SW480 (cell line): ENCODE measurements at places on chromosomes 1 and 21.
A peak's percentile ranks its signal among the peaks of the same experiment; 100 is the strongest.

- DNase-seq: peak; percentile 70
Observed at GRCh38 chr1:157134442-157134841, 3.8 kb downstream of the ETV3 start.

DNA sequence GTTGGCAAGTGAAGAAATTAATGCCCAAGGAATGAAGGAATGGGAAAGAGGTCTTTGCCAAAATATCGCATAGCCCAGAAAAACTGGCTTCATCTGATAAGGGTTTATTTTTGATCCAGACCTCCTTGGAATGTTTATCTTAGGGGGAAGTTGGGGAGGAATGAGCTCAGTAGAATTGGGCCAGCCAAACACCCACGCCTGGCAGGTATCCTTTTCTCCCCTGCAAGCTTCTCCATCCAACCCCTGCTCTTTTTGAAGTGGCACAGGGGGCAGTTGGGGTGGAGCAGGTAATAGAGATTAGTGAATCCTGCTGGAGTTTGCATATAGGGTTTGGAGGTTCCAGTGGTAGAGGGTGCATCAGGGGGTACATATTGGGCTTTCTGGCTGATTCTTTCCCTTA lies 21.1 kb downstream of the INTS3 start:
- DNase-seq: no peak

- DNase-seq: no peak
Observed at GRCh38 chr1:89706700-89707012, 73.7 kb downstream of the LRRC8C start.

DNA sequence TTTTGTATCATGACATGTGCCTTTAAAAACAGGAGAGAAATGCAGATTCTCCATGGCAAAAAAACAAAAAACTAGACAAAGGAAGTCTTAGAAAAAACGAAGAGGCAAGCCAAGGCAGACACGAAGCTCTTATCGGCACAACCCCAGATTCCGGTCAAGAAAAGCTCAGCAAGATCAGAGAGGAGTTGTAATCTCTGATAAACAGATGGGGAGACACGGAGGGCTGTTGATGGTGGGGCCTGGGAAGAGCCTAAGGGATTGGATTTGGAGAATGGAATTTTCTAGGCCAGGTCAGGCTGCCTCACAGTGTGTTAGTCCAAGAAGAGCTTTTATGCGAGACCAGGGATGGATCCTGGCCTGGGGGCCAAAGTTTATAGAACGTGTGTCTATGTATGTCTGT lies 96.2 kb upstream of the AKT3 start:
- no peak for DNase-seq

- DNase-seq: peak; percentile 77
Observed at GRCh38 chr1:158177700-158178450, 2.8 kb upstream of the CD1D start.

- DNase-seq: no peak
Observed at GRCh38 chr1:225617956-225618355, 35.0 kb downstream of the ENAH start.

DNA sequence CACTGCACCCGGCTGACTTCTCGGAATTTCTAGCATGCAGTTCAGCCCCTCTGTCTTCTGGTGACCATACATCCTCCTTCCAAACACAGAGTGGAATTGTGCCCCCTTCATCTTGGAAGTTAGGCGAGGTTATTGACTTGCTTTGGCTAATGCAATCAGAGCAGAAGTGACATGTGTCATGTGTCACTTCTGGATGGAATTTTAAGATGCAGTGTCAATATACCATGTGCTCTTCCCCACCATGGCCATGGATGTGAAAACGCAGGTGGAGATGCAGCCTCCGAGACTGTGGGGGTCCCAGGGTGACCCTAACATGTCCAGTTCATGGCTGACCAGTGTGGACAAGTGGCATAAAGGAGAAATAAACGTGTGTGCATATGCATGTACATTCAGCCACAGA lies 83.0 kb downstream of the KCNJ6 start:
- DNase-seq: no peak

DNA sequence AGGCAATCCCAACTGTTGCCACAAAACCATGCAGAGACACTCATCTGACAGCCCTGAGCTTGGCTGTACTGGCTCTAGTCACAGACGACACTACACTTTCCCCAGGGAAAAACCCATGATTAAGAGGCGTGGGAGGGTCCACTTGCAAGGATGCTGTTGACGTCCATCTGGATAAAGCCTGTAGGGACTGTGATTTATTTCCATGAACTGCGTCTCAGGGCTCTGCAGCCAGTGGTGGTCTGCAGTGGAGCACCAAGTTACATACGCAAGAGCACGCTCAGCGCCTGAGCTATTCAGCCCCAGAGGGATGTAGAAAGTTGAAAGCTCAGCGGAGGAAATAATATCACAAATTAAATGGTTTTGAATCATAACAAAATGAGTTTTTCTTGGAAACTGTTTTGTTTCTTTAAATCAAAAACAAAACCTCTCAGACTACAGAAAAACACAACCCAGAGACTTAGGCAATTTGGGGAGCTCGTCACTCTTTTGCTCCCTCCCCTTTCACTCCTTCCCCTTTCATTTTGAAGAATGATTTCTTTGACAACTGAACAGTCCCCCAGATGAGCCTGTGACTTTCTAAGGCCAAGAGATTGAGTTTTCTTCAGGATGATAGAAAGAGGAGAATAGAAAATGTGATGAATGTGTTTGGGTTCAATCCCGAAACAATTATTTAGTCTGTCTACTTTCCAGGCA lies 71.2 kb downstream of the NGF start:
- no peak for DNase-seq

GRCh38 chr1:85087659-85088407 lies 39.5 kb upstream of the MCOLN3 start:
- DNase-seq: no peak

- DNase-seq: no peak
Observed at GRCh38 chr21:43849532-43850299, 15.3 kb upstream of the AGPAT3 start.
